ENCODE measurements at places on chromosomes 5 and 9.

DNA sequence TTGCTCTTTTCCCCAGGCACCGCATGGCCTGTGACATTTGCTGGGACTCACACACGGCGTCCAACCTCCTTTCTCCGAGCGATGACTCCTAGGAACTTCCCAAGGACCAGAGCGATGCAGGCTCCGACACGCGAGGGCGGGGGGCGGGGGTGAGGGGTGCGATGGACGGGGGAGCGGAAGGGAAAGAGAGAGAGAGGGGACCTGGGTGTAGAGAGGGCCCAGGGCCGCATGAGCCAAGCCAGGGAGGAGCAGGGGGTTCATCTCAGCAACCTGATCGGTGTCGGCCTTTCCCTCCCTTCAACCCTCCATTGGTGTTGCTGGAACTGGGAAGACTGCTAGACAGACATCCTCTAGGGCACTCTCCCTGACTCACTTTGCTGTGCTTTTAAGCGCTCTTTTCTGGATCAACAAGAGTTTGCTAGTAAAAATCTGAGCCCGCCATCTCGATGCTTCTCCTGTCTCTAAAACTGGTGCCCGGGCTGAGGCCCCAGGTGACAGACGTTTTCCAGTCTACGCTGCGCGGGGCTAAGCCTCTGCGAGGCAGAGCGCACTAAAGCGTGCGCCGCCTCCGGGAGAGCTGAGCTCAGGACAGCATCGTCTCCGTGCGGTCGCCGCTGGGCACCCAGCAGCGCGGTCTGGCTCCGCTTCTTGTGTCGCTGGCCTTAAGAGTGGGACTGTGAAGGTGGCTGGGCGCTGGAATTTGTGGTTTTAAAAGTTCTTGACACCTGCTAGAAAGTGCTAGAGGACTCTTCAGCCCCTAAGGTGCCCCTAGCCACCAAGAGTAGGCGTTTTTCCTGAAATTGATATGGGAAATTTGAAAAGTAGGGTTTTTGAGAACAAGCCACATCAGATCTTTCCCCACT lies 1.0 kb upstream of the TSLP start:
- peak; percentile 26 for DNase-seq

DNA sequence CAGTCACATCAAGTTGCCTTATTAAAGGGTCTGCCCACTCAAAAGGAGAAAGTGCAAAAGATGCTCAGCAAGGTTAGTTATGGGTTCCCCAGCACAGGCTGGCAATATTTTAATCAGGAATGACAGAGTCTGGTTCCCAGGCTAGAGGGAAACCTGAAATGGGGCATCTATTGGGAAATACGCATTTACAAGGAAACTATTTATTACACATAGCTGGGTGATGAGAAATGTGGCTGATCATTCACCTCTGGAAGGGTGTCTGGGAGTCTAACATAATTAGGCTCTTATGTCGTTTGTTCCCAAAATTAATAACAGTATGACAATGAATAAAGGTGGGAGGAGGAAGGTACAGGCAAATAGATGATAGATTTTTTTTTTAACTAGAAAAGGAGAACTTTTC lies 314.7 kb downstream of the ENC1 start:
- DNase-seq: no peak

DNA sequence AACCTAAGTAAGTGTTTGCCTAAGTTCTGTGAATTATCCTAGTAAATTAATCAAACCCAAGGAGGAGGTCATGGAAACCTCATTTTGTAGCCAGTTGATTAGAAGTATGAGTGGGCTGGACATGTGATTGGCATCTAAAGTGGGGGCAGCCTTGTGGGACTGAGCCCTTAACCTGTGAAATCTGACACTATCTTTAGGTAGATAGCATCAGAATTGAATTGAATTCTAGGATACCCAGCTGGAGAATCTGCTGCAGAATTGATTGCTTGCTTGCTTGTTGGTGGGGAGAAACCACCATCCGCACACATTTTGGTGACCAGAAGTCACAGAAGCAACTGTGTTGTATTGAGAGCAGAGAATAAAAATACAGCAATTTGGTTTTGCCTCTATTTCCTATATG lies 97.0 kb downstream of the FBXL7 start:
- DNase-seq: no peak

GRCh38 chr5:58751222-58751837 lies 168.5 kb downstream of the RAB3C start:
- no peak for DNase-seq

DNA sequence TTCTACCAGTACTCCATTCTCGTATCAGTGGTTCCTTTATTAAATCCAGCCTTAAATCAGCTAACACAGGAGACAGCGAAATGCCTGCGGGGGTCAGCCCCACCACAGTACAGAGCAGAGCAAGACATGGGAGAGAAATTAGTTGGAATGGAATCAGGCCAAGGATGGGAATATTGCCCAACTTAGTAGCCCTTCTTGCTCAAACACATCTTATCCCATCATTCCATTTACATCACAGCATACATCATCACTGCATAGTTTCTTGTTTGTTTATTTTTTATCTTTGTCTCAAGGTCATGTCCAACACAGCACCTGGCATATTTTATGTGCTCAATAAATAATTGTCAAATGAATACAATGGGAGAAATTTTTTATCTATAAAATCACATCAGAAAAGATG lies 34.3 kb upstream of the DAB2 start:
- DNase-seq: no peak

GRCh38 chr9:75551861-75552260 lies 338.6 kb upstream of the PCSK5 start:
- DNase-seq: no peak

- DNase-seq: no peak
These were observed 181.7 kb upstream of the SLC30A5 start for GRCh38 chr5:68911840-68912690.

DNA sequence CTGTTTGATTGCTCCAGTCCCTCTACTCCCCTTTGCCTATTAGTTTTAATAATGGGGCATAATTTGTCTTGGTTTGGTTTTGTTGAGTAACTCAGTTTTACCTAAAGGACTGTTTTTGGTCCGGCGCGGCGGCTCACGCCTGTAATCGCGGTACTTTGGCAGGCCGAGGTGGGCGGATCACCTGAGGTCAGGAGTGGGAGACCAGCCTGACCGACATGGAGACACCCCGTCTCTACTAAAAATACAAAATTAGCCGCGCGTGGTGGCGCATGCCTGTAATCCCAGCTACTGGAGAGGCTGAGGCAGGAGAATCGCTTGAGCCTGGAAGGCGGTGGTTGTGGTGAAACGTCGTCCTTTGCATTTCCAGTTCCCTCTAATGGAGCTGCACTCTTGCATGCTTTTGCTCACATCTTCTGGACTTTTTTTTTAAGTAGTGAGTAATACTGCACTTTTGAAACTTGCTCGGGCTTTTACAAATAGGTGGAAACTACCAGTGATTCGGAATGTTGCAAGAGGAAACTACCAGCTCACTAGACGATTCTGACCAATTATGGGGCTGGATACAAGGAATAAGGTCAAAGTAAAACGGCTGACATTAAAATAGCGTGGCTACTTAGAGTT lies 721 bp upstream of the MAML1 start:
- peak; percentile 33 for DNase-seq

DNA sequence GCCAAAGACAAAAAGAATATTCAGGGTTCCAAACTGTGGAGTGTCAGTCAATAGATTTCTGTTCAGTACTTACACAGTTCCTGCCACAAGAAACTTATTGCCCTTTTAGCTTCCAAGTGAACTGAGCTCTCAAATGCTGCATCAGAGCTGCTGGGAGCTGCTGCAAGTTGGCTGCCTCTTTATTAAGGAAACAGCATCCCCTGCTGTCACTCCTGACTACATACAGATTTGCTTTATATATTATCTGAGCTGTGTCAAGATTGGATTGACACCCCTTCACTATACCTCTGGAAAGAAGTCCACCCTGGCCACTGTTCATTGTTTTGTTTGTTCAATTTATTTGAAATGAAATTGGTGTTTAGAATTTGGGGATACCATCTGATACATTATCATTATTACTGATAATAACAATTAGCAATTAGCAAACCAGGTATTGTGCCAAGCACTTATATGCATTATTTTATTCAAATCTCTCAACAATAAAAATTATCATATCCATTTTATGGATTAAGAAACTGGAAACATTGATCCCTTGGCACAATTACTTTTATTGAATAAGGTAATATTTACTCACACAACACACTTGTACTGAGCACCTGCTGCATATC lies 16.4 kb upstream of the C5orf58 start:
- DNase-seq: no peak

DNA sequence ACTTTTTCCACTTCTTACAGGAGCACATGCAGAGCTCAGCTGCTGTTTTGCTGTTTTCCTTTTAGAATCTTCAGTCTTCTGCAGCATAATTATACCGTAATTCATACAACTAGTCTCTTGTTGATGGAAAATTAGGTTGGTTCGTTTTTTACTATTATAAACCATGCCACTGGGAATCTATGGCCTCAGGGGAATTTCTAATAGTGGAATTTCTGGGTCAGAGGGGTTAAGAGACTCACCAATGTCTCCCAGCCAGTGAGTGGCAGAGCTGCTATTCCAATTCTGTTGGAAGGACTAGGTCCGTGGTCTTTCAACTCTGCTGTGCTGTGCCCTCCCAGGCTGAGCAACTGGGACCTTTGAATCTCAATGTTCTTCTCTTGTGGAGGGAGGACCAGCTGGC lies 282.5 kb downstream of the ZSWIM6 start:
- no peak for DNase-seq

DNA sequence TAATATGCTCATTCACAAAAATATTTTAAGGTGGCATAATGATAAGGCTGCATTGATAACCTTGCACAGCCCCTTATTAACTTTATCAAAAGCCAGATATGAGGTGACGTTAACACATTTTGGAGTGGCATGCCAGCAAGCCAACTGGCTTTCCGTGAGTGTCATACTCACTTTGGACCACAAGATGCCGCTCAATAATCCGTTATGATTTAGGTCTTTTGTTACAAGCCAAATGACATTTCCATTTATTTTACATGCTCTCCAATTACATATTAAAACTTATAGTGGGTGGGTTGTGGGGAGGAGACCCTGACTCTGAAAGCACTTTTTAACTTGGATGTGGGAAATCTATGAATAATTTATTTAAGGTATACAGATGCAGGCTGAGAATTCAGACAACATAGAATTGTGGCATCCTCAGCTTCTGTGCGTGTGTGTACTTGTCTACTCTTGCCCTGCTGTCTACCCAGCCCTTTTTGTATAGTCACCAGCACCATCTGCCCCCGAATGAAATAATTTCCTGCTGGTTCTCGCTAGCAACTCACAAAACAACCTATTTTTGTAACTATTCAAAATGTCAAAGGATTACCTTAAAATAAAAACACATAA lies 305.1 kb downstream of the PSAT1 start:
- DNase-seq: no peak

- DNase-seq: no peak
These were observed 80.9 kb upstream of the SNX2 start for GRCh38 chr5:122693963-122694362.

- no peak for DNase-seq
These were observed 40.5 kb upstream of the TMC1 start for GRCh38 chr9:72480921-72481320.

- no peak for DNase-seq
These were observed 21.1 kb downstream of the PDE8B start for GRCh38 chr5:77231471-77232138.

DNA sequence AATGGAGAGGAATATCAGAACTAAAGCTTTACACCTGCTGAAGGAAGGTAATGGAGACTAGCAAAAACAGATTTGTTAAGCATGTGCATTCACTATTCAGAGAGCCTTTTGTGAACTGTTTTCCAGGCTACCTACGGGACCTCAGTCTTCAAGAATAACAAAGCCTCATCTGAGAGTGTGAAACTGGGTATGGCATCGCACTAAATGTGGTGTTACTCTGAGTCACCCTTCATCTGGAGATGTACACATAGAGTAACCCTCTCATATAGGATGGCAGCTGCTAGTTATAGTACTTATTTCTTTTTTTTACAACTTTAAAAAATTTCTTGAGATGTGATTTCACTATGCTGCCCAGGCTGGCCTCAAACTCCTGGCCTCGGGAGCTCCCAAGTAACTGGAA lies 306.8 kb downstream of the ZNF608 start:
- no peak for DNase-seq

GRCh38 chr5:141800617-141801016 lies 77.6 kb downstream of the PCDH1 start:
- DNase-seq: no peak

DNA sequence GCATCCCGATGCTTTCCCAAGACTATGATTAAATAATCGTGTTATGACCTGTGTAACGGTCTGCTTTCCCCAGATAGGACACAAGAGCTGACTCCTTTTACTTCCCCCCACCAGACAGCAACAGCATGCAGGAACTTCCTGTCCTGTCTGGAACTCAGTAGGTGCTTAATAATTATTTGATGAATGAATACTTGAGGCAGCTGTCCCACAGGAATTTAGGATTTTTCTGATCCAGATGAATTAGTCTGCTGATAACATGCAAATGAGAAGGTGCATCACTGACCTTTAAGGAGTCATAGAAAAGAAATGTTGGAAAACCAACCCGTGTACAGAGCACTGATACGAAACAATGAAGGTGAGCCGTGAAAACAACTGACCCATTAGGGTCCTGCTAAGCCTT lies 12.2 kb downstream of the RNF130 start:
- DNase-seq: no peak

DNA sequence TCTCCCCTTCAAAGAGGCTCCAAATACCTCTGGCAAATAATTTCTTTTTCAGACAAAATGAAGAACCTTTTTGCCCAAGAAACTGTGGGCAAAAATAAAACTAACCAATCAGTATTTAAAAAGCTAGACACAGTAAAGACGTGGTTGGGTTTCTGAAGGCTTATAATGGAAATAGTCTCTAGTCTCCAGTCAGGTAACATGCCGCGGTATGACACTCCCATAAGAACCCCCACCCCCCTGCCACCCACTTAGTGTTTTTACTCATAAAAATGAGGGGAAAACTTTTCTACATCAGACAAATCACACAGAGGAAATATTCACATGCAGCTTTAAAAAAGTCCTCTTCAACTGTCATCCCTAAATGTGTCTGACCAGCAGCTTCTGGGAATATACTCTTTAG lies 105.3 kb downstream of the THBS4 start:
- DNase-seq: no peak

DNA sequence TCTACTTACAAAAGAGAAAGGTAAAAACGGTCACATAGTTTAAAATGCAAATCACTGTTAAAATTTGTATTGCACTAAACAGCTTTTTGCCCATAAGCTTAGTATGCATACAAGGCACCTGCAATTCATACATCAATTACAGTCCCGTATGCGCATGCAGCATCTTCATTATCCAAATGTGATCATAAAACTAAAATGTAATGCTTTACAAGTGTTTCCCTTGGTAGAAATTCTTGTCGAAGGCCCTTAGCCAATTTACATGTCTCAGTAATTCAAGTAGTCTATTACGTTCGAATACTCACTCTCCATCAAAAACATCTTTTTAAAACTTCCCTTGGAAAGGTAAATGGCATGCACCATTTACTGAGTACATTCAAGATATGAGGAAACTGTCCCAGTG lies 32.6 kb downstream of the TRPM6 start:
- no peak for DNase-seq

DNA sequence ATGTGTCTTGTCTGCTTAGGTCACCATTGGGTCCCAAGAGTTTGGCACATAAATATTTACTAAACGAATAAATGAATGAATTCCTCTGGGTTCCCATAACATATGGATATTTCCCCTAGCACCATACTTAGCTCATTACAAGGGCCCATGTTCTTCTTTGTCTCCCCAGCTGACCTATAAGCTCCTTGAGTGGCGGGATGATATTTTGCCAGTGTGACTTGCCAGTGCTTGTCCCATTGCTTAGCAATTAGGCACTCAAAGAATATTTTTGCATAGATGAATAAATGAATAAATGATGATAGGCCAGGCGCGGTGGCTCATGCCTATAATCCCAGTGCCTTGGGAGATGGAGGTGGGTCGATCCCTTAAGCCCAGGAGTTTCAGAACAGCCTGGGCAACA lies 16.9 kb upstream of the CTNNA1 start:
- no peak for DNase-seq
